ENCODE measurements at places on chromosomes 6 and 20.

GRCh38 chr6:16712931-16713484 lies 48.3 kb downstream of the ATXN1 start:
- peak; percentile 13 for DNase-seq

DNA sequence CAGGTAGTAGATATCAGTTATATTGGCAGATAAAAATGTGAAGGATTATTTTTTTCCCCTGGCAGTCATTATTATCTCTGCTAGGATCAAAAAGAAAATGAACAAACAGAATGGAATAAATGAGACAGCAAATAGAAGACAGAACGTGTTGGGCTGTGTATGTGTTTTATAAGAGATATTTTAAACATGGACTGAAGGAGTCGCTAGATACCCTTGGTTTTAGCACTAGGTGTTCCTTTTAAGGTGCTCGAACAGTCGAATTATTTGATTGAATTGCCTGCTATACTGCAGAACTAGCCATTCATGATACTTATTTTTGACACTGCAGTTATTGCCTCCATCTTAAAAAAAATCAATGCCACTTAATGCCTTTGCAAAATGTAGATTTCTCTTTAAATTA lies 3.7 kb downstream of the GRIK2 start:
- DNase-seq = no peak

GRCh38 chr20:21832442-21833385 lies 127.2 kb downstream of the PAX1 start:
- DNase-seq = no peak

DNA sequence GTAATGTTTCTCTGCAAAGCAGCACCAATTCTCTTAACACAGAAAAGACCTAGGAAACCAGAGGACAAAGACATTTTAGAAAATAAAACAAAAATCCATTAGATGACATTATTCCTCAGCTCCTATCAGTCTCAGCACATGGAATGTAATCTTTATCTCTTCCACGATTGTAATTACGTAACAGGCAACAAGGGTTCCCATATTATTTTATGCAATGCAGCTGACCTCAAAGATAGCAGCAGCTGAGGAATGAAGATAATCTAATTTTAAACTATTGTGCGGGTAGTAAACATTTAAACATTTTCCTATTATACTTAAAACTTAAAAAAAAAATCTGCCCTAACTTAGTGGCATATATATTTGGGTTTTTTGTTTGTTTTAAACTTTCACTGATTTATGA lies 33.0 kb upstream of the PTCHD4 start:
- DNase-seq = no peak

- DNase-seq = no peak
Measured at GRCh38 chr6:136228814-136229213, 21.3 kb downstream of the MTFR2 start.

DNA sequence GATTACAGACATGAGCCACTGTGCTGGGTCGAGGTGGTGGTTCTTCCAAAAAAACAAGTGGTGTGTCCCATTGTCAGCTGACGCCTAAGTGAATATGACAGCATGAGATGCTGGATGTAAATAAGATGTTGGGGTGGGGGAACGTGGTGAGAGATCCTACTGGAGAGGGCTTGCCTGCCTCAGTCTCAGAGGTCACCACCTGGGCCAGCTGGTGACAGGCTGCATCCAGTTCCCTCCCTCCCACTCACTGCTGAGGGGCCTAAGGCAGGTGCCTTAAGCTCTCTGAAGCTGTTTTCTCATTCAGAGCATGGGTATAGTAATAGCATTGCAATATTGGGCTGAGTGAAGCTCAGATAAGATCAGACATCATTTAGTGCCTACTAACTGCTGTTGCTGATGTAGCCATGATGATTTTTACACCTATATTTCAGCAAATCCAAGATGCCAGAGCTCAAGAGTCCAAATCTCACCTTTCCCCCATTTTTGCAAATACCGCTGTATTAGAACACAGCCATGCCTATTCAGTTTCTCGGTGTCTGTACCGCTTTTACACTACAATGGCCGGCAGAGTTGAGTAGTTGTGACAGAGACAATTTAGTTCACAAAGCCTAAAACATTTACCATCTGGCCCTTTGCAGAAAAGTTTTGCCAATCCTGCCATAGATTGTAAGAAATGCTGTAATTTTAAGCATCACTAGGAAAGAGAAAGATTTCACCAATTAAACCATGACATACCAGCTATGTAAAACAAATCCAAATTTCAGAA lies 171.3 kb downstream of the ANKRD60 start:
- DNase-seq = no peak

GRCh38 chr6:165846123-165846966 lies 183.3 kb upstream of the PDE10A start:
- no peak for DNase-seq

DNA sequence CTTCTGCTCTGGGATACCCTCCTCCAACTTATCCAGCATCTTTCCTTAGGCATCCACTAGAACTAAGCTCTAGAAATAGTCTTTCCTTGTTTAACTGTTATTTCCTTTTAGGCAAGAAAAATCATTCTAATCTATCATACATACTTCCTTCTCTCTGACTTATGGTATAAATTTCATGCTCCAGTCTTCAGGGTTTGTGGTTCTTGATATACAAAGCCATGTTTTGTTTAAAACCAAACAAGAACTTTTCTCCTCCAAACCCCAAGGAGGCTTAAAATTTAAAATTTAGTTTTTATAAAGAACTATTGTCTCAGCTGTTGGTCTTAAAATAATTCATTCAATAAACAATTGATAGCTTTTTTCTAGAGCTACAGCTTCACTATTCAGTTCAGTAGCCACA lies 77.2 kb downstream of the CD164 start:
- no peak for DNase-seq

- peak; percentile 21 for DNase-seq
Measured at GRCh38 chr6:24126586-24127192, 674 bp downstream of the NRSN1 start.

- no peak for DNase-seq
Measured at GRCh38 chr6:1618311-1619097, 8.8 kb downstream of the FOXC1 start.

GRCh38 chr20:22619272-22619671 lies 34.9 kb upstream of the FOXA2 start:
- no peak for DNase-seq

GRCh38 chr6:53822401-53823125 lies 27.8 kb downstream of the LRRC1 start:
- DNase-seq = no peak

- DNase-seq = no peak
Measured at GRCh38 chr6:15535495-15536197, 127.2 kb downstream of the DTNBP1 start.

- DNase-seq = no peak
Measured at GRCh38 chr6:43776799-43777776, 7.1 kb downstream of the VEGFA start.

All from BE2C (cell line).